ENCODE measurements at places on chromosomes 5 and 9.

DNA sequence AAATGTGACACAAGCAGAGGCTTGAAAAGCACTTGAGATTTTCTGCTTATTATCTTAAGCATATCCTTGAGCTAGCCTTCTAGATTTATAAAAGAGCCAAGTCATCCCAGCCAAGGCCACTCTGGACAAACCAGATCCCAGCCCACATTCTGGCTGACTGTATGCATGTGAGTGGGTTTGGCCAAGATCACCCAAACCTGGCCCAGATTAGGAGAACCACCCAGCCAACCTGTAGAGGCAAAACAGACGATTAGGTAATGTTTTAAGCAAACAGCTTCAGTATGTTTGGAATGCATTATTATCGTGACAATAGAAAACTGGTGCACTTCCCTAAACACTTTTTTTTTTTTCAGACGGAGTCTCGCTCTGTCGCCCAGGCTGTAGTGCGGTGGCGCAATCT lies 151.9 kb downstream of the SPATA31D1 start:
- DNase-seq: no peak

GRCh38 chr5:84764227-84764626 lies 379.5 kb upstream of the EDIL3 start:
- no peak for DNase-seq

DNA sequence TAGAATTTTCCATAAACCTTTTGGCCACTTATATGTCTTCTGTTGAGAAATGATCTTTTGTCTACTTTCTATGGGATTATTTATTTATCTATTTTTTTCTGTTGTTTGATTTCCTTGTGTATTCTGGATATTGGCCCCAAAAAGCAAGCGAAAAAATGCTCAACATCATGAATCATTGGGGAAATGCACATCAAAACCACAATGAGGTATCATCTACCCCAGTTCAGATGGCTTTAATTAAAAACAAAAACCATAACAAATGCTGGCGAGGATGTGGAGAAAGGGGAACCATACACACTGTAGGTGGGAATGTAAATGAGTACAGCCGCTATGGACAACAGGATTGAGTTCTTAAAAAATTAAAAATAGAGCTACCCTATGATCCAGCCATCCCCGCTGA lies 125.0 kb upstream of the LPCAT1 start:
- DNase-seq: no peak

DNA sequence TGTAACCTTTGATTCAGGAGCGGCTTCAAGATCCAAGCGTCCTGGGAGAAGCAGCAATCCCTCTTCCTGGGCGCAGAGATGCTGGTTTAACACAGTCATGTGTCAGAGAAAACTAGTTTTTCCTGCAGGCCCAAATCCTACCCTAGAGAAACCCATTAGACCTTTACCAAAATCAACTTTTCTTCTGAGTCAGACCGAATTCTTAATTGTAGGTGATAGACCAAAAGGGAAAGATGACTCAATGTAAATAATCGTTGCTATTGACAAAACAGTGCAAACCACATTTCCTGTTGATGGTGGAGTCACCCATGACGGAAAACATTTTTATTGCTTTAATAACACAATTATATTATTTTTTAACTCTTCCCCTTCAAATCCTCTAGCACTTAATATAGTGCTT lies 40.1 kb downstream of the SLC1A1 start:
- DNase-seq: no peak

DNA sequence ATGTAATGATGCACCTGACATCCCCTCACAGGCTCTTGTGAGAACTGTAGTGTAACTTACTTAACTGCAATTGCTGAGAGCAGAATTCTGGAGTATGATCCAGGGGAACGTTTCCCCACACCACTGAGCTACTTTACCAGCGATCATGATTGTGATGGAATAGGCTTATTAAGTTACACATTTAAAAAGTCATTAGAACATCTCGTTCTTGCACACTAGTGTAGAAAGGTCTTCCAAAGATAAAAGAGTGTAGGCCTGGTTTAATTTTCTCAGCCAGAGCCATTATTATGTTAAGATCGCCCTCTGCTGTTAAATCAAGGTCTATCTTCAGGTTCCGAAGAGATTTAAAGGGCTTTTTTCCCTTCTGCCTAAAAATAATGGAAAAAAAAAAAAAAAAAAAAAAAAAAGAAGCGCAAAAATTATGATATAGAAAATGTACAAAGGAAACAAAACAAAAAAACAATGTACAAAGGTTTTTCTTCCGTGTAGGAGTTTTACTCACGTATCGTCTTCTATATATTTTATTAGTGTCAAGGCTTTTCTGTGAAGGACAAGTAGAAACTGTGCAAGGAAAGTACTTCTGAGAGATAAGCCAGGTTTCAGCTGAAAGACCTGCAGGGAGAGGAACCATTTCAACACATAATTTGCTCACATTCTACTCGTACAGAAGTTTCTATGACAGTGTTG lies 18.6 kb upstream of the MOB3B start:
- no peak for DNase-seq

DNA sequence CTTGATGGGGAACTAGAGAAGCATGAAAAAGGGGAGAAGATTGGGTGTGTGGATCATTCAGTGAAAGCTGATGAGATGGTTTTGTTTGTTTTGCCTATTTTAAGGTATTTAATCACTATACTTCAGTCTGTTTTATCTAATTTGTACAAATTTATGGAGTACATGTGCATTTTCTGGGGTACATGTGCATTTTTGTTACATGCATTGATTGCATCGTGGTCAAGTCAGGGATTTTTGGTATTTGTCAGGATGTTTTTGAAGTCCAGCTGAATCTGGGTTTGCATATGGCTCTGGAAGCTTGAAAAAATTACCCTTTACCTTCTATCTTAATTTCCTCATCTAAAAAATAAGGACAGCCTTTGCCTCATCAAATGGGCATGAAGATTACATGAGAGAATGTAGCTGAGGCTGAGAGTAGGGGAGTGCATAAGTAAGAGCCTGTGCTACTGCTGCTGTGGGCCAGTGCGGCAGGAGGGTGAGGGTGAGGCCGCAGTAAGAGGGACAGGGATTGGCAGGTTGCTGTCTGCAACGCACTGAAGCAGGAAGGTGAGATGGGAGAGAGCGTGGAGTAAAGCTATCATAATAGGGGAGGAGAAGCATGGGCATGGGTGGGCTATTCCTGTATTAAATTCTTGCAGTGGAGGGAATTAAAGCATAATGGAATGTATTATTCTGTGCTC lies 139.8 kb downstream of the NPR3 start:
- no peak for DNase-seq

DNA sequence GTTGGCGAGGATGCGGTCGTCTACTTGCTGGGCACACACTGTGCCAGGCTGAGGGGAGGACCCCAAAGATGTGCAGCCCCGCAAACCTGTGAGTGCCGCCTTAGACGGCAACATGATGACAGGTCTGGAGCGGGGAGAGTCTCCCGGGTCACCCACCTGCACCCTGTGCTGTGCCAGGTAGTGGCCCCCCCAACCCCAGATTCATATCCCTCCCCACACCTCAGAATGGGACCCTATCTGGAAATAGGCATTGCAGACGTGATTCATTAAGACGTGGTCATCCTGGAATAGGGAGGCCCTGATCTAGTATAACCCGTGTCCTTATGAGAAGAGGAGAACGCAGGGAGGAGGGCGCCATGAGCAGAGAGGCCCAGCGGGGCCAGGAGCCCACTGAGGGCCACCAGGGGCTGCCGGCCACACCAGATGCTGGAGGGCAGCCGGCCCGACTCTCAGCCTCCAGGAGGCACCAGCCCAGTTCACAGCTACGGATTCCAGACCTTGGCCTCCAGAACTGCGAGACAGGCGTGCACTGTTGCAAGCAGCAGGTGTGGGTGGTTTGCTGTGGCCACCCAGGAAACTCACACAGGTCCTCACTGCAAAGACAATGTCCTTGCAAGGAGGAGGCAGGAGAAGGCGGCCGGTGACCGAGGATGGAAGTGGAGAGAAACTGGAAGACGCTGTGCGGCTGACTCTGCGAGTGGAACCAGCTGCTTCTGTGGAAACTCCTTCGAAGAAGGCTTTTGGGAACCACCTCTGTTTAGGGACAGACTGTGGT lies 131.9 kb upstream of the LPCAT1 start:
- no peak for DNase-seq

GRCh38 chr9:93033531-93033930 lies 25.0 kb upstream of the SUSD3 start:
- no peak for DNase-seq

GRCh38 chr5:18397371-18397770 lies 763.1 kb downstream of the TAF11L14 start:
- DNase-seq: no peak

GRCh38 chr5:44943647-44944046 lies 134.9 kb downstream of the MRPS30 start:
- DNase-seq: no peak

DNA sequence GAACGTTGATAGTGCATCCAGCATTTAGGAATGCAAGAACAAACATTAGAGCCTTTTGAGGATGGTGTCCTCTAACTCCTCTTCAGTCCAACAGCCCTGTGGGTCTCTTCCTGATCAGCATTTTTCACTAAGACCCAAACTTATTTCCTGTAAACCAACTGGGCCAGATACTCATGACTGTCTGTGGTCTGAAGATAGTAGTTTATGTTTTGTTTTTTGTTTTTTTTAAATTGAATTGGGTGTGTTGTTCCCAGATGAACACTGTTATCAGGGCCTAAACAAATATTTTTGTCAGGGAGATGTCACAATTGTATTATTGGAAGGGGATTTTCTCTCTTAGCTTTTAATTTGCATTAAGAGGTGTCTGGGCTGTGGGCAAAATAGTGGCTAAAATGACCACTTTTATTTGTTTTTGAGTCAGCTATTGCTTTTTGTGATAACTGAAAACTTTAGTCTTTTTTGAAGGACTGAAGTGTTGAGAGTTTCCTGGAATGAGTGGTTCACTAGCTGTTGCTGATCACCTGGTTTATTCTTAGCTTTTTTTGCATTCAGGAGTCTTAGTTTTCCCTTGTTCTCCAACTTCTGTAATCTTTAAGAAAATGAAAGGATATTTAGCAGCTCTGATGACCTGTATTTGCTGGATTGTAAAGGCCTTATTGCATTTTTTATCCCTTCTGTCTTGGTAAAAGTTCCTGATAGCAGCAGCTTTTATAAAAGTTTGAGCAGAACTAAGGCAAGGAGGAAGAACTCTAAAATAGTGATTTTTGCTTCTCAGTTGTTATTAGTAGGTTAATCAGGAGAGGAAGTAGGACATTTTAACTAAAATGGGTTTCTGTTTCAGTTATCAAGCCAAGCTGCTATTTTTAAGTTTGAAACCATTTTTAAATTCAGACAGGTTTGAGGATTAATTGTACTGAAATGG lies 5.5 kb downstream of the MAN2A1 start:
- DNase-seq: no peak

DNA sequence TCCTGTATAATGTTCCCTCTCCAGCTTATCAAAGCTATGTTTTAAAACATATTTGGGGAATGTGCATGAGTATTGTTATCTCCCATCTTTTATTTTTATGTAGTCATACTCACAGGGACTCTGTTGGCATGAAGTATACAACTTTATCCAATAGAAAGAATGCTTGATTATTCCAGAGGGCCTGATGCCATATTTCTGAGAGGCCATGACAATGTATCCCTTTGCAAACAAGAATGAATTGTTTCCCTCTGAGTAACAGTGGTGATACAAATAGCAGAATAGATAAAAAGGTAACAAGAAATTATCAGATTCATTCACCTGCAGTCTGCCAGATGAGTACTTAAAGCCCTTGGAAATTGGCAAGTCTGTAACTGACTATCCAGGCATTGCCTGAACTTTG lies 125.9 kb downstream of the PLK2 start:
- no peak for DNase-seq

DNA sequence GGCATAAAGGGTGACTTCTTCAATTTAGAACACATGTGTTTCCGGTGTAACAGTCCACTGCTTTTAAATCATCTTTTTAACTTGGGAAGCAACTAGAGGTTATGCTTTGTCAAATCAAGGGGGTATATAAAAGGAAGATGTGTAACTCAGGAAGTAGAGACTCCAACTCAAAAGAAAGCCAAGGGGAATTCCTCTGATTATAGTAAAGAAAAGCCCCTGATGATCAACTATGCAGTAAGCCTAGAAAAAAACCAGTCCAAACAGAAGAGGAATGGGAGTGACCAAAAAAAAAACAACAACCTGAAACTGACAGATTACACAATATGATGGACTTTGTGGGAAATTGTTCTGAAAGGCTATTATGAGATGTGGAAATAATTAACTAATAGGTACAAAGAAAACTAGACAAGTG lies 90.3 kb downstream of the AK8 start:
- no peak for DNase-seq

- DNase-seq: no peak
Measured at GRCh38 chr5:55699041-55699688, 13.0 kb downstream of the SLC38A9 start.

DNA sequence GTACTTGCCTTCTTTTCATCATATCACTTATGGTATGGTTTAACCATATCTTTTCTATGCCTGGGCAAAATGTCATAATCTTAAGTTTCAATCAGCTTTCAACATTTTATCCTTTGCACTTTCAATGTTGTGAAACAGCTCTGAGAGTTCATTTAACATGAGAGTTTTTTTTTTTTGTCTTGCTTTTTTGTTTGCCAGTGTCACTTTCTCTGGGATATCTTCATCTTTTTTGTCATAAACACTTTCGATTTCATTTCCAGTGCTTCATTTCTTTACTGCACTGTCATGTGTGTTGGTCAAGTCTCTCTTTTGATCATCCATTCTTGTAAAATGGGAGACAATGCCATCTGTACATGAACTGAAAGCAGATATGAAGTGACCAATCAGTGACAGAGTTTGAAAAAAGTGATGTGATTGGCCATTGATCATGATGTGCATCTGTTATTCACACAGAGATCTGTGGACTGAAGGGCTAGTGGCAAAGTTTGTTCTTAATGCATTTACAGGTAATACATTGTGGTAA lies 7.5 kb upstream of the POU5F2 start:
- no peak for DNase-seq

- DNase-seq: no peak
Measured at GRCh38 chr5:176856746-176857145, 42.4 kb downstream of the HK3 start.

DNA sequence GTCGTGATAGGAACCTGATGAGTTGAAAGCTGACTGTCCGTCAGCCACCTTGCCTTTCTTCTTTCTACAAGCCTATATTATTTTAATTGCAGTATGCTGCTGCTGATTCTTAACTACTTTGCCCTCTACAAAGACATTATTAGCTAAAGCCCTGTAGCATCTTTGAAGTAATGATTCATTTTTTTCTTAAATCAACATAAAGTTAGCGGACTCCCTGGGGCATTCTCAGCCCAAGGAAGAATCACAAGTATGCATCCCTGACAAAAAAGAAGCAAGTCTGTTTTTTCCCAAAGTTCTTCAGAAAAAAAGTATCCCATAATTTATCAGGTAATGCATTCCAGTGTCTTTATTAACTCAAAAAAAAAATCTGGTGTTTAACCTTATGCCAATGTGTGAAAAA lies 69.5 kb upstream of the TAS2R1 start:
- no peak for DNase-seq

GRCh38 chr5:172554562-172554961 lies 86.5 kb upstream of the NEURL1B start:
- DNase-seq: no peak

DNA sequence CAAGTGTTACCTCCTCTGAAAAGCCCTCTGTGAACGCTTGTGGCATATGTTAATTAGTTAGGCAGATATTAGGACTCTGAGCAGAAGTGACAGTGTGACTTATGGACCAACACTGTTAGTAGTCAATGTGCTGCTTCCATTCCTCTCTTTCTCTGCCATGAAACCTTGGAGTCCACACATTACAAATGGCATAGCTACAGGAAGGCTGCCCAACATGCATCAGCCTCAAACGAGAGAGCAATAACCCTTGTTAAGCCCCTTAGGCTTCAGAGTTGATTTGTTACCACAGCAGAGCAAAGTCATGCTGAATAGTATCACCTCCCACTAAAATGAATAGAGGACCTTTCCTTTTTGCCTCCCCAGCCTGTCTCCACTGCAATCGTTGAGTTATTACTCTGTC lies 397.7 kb upstream of the SMARCA2 start:
- no peak for DNase-seq

Measured in activated CD8-positive, alpha-beta memory T cell treated with anti-CD3 and anti-CD28 coated beads for 48 hours (primary cell).